Stimulated activated CD4-positive, alpha-beta T cell treated with anti-CD3 and anti-CD28 coated beads, TNF-alpha, amount 100 ng/mL, for 4 hours (primary cell): ENCODE measurements at places on chromosomes 2 and 18.

- no peak for DNase-seq
These were observed 7.2 kb downstream of the BABAM2 start for GRCh38 chr2:27897717-27898116.

DNA sequence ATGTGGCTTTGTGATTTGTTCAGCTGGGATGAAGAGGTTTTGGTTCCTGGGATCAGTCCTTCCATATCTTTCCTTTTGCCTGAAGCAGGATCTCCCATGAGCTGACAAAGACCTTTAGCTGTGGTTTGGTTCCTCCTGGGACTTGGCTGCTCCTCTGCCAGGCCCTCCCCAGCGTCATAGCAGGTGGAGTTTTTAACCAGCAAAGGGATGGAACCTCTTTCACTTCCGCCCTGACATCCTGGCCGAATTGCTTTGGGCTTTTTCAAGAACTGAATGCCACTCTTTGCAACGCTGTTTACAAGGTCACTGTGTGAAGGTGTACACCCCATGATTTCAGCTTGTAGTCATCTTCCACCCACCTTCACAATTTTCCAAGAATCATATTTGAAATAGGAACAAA is 390 bp downstream of the PCARE start:
- no peak for DNase-seq

- DNase-seq: no peak
These were observed 116.2 kb downstream of the USP34 start for GRCh38 chr2:61354543-61355197.

DNA sequence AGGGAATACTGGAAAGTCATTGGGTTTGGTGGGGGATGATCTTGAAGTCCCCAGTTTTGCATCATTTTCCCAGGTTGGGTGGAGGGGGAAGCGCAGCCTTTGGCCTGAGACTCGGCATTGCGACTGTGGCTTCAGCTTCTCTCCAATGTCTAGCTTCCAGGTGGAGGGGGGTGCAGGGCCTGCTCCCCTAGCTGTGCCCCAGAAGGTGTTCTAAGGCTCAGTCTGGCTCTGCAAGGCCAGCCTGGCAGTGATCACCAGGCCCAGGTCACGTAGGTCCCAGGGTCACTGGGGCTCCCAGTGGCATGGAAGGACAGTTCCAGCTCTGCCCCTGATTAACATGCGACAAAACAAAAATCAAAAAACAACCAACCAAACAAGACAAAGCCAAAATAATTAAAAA is 56.9 kb upstream of the HAAO start:
- no peak for DNase-seq

GRCh38 chr2:206083602-206084438 is 2.2 kb downstream of the INO80D start:
- no peak for DNase-seq

DNA sequence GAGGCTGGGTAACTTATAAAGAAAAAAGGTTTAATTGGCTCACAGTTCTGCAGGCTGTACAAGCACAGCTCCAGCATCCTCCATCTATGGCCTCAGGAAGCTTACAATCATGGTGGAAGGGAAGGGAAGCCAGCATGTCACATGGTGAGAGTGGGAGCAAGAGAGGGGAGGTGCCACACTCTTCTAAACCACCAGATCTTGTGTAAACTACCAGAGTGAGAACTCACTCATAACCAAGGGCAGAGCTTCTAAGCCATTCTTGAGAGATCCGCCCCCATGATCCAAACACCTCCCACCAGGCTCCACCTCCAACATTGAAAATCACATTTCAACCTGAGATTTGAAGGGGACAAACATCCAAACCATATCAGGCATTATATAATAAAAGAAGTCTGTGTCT is 121.6 kb upstream of the CDC42EP3 start:
- DNase-seq: no peak

GRCh38 chr2:232484628-232485347 is 2.8 kb downstream of the ECEL1 start:
- no peak for DNase-seq

DNA sequence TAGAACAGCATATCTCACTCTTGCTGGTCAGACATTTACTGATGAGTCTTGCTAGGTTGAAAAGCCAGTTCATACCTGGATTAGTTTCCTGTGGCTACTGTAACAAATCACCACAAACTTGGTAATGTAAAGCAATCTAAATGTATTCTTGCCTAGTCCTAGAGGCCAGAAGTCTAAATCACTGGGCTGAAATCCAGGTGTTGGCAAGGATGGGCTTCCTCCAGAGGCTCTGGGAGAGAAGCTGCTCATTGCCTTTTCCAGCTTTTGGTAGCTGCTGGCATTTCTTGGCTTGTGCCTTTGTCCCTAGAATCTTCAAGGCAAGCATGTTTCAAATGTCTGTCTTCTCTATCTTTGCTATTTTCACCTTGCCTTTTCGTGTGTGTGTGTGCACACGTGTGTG is 62.3 kb upstream of the MAP4K3 start:
- DNase-seq: no peak
